ENCODE measurements at places on chromosomes 7 and 10.

- no peak for DNase-seq
Measured at GRCh38 chr10:81570878-81571794, 303.9 kb upstream of the NRG3 start.

DNA sequence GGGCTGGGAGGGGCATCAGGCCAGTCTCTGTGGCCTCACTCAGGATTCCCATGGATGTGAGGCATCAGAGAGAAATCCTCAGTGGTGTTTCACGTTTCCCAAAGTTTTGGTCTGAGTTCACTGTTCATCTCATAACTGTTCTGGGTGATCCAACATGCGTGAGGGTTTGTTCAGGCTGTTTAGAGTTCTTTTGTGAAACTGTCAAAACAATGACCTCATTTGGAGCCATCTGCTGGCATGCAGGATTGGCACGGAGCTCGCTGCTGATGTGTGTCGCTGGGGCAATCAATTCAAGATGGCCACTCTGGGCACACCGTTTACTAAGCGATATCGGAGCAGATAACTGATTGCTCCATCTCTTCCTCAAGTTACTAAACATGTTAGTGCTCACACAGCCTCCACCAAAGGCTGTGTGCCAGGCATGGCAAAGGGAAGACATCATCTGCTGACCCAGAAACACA, 365.6 kb downstream of the WDR11 start:
- DNase-seq: no peak

DNA sequence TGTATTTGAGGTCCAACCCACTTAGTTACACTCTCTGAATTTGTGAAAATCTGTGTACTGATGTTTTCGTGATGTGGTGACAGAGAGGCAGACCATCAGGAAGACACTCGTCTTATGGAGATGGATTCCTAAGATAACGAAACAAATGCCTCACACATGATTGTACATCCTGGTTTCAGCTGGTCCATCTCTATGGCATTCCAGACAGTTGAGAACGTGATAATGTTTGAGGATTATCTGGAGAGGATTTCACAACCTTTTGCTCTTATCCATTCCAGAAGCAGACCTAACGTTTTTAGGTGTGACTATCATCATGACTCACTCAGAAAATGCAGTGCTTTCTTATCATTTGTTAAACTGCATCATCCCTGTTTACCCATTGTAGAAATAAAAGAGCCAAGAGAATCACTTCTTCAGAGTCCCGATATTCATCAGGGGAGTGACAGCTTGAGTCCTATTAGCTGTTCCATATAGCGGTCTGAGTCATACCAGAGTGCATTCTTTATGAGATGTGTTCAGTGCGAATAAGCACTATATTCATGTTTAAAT, 74.5 kb downstream of the BMPER start:
- peak; percentile 96 for DNase-seq

- no peak for DNase-seq
Measured at GRCh38 chr7:138491612-138492386, 31.7 kb downstream of the TRIM24 start.

GRCh38 chr10:23525406-23525805, 86.5 kb downstream of the OTUD1 start:
- no peak for DNase-seq

DNA sequence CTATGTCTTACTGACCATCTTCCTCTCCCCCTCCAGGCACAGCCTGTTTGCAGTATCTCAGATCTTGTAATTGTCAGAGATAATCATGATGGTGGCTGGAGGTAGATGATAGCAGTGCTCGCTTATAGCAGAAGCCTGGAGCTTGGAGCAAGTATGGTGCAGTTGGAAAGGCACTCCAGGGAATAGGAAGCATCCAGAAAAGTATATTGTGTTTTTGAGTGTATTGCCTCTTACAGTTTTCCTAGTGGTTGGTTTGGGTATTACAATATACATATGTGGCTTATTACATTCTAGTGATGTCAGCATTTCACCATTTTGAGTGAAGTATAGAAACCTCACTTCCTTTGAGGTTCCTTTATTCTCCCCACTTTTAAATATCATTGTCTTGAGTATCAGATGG, 101.5 kb downstream of the STK31 start:
- DNase-seq: peak; percentile 4

- no peak for DNase-seq
Measured at GRCh38 chr10:131724169-131724545, 176.7 kb upstream of the PPP2R2D start.

DNA sequence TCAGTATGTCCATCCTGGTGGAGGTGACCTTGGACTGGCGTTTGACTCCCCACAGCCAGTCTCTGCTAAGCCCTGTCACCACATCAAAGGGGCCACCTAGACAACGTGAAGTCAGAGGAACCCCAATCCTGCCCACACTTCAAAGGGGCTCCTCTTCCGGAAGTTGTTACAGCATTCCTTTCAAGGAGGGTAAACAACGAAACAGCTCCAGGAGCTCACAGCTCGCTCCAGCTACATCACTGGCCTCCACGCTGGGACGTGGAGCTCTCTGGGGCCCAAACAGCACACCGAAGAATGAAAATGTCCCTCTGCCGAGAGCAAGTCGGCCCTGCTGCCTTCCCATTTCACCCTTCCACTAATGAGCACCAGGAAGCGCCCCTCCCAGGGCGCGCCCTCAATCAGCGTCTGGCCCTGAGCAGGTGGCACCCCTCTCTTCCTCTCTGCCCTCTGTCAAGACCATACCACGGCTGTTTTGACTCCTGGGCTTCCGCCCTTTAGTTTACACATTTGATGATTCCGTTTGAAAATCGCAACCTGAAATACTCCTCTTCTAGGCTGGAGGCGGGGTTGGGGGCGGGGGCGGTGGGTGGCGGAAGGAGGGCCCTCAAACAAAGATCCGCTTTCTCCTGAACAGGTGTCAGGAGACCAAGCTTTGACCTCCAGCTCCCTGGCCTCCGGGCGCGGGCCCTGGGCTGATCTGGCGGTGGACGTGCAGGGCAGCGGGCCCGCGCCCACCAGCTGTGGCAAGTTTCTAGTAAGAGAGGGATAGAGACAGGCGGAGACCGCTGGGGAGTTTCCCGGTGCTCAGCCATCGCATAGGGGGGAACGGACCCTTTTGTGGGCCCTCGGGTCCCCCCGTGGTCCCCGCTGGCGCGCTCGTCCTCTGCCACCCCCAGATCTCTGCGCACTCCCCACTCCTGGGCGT, 53.1 kb upstream of the KDM7A start:
- DNase-seq: no peak

DNA sequence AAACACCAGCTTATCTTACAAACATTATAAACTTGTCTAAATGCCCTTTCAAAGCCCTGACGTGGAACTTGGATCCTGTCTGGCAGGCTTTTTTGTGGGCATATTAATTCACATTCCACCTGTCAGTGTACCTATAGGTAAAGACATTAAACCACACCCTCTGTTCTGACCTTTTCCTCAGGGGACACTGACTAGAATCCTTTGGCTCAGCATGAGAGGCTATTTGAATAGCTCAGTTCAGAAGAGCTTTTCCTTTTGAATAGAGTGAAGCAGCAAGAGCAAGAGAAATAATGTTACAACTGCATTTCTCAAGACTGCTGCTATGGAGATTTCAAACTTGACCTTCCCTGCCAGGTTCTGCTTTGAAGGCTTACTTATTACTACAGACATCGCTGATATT, 76.9 kb downstream of the CYP51A1 start:
- peak; percentile 12 for DNase-seq

- DNase-seq: no peak
Measured at GRCh38 chr7:64308016-64308270, 5.8 kb upstream of the ZNF736 start.

DNA sequence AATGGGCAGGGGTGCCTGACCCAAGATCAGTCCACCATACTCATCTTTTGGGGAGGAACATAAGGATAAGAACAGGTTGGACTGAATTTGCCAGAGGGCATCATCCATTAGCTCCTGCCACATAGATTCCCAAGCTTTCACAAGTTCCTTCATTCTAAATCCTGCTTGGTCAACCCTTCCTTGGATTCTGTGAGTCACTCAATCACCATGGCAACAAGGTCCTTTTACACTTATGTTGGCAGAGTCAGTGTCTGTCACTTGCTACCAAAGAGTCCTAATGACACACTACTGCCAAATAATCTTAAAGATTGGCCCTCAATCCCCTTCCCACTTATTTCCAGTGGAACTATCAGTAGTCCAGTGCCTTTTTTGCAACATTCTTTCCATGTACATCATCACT, 5.0 kb upstream of the LGI1 start:
- peak; percentile 30 for DNase-seq

- peak; percentile 44 for DNase-seq
Measured at GRCh38 chr10:13803566-13804554, 217.1 kb downstream of the PRPF18 start.

DNA sequence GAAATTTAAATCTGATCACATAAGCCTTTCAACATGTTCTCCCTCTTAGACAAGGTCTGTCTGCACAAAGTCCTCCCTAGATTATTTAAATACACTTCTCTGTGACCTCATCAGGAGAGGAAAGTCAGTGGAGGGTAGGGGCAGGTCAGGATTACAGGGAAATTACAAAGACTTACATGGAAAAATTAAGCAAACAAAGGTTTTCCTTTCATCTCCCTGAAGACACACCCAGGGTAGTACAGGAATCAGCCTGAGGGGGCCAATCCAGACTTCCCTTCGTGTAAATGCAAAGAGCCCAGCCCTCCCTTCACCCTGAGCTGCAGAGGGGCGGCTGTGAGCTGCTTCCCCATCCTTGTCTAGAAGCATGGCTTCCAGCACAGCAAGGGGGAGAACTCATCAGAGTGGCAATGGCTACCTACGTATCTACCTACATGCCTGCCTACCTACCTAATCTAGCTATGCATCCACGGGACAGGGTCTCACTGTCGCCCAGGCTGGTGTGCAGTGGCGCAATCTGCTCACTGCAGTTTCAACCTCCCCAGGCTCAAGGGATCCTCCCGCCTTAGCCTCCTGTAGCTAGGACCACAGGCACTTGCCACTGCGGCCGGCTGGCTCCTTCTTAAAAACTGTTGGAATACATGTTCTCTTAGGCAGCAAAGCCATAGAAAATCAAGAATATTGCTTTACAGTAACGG, 33.2 kb downstream of the PITRM1 start:
- DNase-seq: no peak

- DNase-seq: no peak
Measured at GRCh38 chr7:50699143-50699542, 83.6 kb downstream of the GRB10 start.

GRCh38 chr7:55088620-55089019, 69.8 kb downstream of the EGFR start:
- DNase-seq: no peak

- DNase-seq: peak; percentile 68
Measured at GRCh38 chr10:29412485-29412884, 123.6 kb downstream of the LYZL1 start.

DNA sequence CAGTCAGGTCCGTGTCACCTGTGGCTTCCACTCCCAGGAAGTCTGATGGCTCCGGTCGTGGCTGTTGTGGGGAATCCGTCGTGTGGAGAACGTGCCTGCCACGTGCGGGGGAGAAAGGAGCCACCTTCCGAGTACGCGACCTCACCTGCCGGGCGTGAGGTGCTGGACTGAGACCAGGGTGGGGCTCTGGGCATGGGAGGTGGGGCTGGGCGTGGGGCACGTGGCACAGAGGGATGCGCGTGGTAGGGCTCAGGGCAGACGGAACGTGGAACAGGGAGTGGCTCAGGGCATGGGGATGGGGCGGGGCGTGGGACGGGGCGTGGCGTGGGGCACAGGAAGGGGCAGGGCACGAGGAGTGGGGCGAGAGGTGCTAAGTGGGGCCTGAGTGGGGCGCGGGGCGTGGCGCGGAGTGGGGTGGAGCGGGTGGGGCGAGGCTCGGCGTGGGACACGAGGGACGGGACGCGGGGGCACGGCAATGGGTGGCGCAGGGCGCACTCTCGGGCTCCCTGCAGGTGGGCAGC, 64.8 kb downstream of the C10orf143 start:
- DNase-seq: no peak

- DNase-seq: peak; percentile 88
Measured at GRCh38 chr7:29287366-29287765, 92.8 kb downstream of the CHN2 start.

DNA sequence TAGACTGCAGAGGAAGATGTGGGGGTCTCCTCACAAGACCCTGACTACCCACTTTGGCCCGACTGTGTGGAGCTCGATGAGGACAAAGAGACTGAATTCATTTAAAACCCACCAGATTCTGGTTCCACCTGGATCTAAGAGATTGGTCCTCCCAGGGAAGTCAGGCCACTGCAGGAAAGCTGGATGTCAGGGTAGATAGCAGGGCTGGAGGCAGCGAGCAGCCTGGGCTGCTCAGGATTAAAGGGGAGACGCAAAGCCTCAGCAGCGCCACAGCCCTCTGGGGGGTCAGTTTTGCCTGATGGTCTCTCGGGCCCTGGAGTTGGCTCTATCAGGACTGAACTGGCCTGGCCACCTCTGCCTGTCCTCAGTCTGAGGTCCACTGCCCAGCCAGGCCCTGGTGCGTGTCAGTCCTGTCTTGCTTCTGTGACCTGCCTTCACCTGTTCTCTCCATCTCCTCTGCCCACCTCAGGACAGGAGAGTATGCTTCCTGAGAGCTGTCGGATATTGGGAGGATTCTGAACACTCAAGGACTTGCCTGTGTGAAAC, 12.2 kb upstream of the KLRG2 start:
- no peak for DNase-seq

GRCh38 chr7:112880818-112881418, 90.7 kb upstream of the TMEM168 start:
- DNase-seq: no peak

- DNase-seq: no peak
Measured at GRCh38 chr7:68730964-68731363, 867.3 kb upstream of the AUTS2 start.

DNA sequence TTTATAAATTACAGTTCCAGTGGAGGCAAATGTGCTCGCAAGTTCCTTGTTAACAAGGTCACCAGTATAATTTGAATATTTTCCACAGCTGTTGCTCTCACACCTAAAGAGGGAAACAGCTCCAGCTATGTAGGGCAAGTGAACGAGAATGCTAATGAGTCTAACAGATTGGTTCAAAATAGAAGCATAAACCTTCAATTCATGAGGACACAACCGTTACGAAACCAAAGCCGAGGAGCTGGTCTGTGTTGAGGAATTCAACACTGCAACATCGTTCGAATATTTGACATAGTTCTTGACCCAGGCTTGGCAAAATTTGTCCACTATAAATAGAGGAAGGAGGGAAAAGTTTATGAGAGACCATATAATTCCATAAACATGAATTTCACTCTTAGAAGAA, 161.3 kb downstream of the KLF6 start:
- DNase-seq: peak; percentile 95

DNA sequence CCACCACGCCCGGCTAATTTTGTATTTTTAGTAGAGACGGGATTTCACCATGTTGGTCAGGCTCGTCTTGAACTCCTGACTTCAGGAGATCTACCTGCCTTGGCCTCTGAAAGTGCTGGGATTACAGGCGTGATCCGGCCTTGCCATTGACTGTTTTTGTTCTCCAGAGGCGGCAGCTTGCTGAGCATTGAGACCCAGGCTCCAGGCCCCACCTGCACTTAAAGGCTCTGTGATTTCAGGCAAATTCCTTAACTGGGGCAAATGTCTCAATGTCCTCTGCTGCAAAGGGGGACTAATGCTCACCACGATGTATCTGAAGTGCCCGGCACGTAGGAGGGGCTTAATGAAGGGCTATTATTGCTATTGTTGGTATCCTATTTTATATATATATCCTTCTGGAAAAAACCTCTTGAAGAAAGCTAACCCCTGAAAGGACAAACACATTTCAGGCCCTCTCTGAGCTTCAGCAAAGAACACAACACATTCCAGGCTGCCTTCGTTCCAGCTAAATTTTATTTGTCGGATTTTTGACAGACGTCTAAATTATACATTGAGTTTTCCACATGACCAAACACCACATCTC, 29.0 kb downstream of the TRIM8 start:
- DNase-seq: no peak
